Uterus (tissue), 4 donors: ENCODE measurements at places on chromosomes 12 and 14. TPM values are rescaled to one million over a fixed set of nuclear protein-coding genes. Genes with fewer than 3 reads are reported as not detected.
A peak's percentile ranks its signal among the peaks of the same experiment; 100 is the strongest.

Gene HOXC12
- total RNA-seq = not detected

Gene SIX4
- total RNA-seq = 3.8 TPM

Gene GXYLT1
- total RNA-seq = 12.9 TPM

Gene STON2
- total RNA-seq = 3.3 TPM

Gene KERA
- total RNA-seq = not detected

Gene MAP1LC3B2
- total RNA-seq = not detected

Gene ETNK1
- total RNA-seq = 16.7 TPM

Gene PUS7L
- 19.0 TPM for total RNA-seq

Gene KRT80
- not detected for total RNA-seq

Gene P2RX7
- total RNA-seq = 1.0 TPM

Gene SLCO1A2
- total RNA-seq = not detected

Gene SPX
- total RNA-seq = not detected

Gene PRIMA1
- total RNA-seq = 24.5 TPM

Gene IGF1
- 3.6 TPM for total RNA-seq

Gene OR4M1
- not detected for total RNA-seq

Gene KRT86
- total RNA-seq = not detected

GRCh38 chr14:75003250-75004027 lies 718 bp downstream of the EIF2B2 start:
- DNase-seq = no peak

- no peak for DNase-seq
These were observed 123.9 kb upstream of the CCDC198 start for GRCh38 chr14:57617510-57617909.

- no peak for DNase-seq
These were observed 99.3 kb upstream of the PTPRB start for GRCh38 chr12:70736351-70737133.

GRCh38 chr12:42977451-42978230 lies 388.1 kb upstream of the PRICKLE1 start:
- no peak for DNase-seq

DNA sequence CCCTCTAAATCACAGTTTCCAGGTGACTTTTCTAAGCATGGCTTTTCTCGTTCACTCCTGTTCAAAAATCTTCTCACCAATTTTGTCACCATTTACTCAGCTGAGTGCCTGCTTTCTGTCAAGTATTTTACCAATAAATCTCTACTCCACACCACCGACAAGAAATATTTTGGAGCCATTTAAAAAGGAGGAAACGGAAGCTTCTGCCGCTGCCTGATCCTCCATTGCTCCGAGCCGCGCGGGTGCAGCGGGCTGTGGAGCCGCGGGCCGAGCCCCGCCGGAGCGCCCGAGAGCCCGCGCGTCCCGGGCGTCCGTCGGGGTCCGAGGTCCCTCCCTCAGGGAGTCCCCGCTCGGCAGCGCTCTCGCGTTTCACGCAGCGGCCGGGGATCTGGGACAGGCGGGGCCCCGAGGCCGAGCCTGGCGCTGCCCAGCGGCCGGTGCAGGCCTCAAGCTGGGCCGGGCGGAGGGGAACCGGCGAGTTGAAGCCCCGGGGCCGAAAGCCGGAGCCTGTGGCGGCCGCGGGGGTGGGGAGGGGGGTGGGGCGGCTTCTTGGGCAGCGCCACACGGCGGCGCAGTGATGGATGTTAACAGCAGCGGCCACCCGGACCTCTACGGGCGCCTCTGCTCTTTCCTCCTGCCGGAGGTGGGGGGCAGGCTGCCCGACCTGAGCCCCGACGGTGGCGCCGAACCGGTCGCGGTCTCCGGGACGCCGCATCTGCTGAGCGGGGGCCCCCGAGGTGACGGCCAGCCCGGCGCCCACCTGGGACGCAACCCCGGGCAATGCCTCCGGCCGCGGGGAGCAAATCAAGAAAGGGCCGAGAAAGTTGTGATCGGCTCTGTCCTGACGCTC lies 1.1 kb upstream of the HEBP1 start:
- DNase-seq = peak; percentile 66

DNA sequence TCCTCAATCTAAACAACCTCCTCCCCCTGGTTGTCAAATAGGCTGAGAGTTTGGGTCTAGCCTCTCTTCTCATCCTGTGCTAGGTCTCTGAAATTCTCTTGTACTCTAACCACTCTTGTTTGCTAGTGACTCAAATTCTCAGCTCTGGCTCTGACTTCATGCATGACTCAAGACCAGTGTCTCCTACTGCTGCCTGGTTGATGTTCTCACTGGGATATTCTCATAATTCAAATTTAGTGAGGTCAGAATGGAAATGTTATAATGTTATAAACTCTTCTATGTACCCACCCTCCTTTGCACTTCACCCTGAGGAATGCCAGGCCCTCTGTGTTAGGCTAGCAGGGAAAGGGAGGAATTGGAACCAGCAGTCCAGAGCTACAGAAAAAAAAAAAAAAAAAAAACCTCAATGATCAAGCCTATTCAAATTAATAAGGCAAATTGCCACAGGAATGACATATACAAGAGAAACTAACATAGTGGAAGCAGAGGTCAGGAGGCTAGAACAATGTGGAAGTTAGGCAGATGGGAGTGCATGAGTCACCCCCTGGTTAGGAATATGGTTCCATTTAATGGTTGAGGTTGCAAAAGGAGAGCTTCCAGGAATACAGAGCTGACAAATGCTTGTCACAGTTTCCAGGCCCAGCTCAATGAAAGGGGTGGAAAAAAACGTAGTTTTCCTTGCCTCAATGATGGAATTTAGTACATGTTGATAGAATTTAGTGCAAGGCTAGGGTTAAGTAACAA lies 459.5 kb downstream of the RMST start:
- DNase-seq = no peak

- DNase-seq = no peak
These were observed 24.9 kb downstream of the NAV3 start for GRCh38 chr12:77855548-77855947.

- DNase-seq = no peak
These were observed 2.1 kb downstream of the KRT84 start for GRCh38 chr12:52383331-52383730.

GRCh38 chr12:109131154-109132050 lies 15.0 kb downstream of the ACACB start:
- DNase-seq = no peak

DNA sequence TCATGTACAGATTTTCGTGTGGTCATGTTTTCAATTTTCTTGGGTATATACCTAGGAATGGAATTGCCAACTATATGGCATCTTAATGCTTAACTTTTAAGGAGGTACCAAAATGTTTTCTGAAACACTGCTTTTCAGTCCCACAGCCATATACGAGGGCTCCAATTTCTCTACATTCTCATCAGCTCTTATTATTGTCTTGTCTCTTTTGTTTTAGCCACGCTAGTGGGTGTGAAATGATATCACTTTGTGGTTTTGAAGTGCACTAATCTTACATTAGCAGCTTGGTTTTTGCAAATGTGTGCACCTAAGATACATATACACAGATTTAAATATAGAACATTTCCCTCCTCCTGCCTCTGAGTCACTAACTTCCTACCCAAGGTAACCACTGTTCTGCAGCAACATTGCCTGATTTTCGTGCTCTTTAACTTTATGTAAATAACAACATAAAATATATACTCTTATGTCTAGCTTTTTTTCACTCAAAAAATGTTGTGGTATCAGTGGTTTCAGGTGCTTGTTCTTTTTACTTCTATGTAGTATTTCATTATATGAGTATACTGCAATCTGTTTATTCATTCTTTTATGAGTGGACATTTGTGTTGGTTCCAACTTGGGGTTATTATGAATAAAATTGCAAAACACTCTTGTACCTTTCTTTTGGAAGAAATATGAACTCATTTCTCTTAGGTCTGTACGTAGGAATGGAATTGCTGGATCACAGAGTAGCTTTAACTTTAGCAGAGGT lies 73.1 kb downstream of the ZFP36L1 start:
- no peak for DNase-seq

- no peak for DNase-seq
These were observed 62.5 kb upstream of the TSPAN8 start for GRCh38 chr12:71220260-71220659.

DNA sequence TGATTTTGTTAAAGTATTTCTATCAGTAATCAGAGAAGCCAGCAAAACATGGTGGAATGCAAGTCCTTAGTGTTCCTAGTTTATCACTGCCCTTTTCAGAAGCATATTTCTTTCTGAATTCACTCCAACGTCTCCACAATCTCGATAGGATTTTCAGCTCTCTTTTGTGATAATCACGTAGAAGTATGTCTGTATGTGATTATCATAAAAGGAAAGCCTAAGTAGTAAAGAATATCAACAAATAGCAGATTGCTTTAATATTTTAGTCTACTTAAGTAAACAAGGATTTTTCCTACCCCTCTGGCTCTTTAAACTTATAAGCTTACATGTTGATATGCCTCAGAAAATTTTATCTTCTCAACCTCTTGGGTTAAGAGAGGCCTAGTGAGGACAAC lies 147.4 kb upstream of the NUDT4 start:
- DNase-seq = no peak

DNA sequence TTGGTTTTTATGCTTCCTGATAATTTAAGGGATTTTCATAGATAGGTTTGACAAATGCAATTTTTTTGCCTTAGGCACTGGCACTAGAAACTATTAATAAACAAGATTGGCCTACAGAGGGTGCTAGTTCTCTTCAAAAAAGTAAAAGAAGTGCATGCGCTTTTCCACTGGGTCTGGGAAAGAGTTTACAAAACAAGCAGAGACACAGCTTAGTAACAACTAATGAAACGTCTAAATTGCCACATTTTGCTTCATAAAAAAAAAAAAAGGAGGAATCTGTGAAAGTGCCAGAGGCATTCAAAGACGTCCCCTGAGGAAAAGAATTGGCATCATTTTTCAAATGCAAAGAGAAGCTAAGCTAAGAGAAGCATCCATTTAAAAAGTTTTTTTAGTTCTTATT lies 58.3 kb upstream of the EEA1 start:
- DNase-seq = no peak

GRCh38 chr14:36939265-36939664 lies 233.1 kb downstream of the SLC25A21 start:
- no peak for DNase-seq

GRCh38 chr12:54282949-54283593 lies 2.5 kb downstream of the HNRNPA1 start:
- DNase-seq = no peak

DNA sequence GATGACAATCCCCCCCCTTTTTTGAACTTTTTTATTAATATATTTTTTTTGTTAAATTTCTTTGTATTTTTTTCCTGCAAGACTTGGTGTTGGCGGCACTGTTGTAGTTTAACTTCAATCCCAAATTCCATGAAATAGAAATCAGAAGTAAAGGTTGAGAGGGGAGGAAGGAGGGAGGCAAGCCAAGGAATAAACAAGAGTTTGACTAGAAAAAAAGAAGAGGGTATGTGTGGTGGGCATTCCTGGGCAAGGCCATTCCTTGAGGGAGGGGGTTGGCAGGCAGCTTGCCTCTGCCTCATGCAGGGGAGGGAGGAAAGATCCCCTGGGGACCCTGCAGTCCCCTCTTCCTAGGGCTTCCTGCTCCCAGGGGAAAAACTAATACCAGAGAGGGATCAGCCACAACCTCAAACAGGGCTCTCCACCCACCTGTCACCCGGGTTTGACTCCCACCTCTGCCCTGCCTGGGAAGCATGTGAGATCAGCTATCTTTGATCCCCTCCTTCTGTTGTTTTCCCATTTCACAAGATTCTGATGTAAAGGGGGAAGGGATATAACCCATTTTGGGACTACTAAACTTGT lies 519 bp upstream of the AP1G2 start:
- no peak for DNase-seq

DNA sequence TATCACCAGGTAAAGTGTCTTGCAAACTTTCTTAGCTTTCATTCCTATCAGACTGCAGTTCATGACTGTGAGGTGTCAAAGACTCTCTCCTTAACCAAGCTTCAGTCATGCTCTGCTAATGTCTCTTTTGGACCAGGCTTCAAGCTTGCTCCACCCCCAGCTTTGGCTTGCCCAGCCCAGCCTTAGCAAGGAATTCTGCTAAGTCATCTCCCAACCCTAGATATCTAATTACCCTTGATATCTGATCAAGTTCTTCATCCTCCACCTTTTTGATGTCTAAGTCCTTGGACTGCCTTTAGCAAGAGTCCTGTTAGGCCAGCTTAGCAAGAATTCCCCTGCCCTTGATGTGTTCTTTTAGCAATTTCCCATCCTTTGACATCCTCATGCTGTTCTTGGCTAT lies 108.9 kb upstream of the FGD4 start:
- DNase-seq = no peak

DNA sequence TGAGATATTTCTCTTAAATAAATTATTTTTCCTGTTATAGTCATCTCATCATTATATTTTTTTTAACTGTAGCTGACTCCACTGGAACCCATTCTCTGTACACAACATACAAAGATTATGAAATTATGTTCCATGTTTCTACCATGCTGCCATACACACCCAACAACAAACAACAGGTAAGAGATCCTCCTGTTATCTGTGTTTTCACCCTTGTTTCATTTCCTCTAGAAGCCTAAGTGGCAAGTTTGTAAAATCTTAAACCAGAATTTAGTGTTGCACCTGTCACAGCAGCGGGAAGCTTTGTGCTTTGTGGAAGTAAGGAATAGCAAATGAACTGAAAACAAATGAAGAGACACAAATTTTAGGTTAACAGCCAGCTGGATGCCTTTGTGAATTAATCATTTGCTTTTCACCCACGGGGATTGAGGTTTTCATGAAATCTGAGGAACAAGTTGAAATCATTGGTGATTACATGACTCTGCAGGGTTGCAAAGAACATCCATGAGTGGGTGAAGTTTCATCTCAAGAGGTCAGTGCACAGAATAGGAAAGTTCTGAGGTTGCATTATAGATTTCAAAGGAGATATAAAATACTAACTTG lies 273.9 kb upstream of the RGS6 start:
- DNase-seq = no peak

DNA sequence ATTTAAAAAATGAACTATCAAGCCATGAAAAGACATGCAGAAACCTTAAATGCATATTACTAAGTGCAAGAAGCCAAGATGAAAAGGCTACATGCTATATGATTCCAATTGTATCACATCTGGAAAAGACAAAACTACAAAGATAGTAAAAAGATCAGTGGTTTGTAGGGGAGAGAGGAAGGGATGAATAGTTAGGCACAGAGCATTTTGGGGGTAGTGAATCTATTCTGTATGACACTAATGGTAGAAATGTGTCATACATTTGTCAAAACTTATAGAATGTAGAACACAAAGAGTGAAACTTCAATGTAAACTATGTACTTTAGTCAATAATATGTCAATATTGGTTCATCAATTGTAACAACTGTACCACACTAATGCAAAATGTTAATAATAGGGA lies 20.8 kb downstream of the TXNDC16 start:
- DNase-seq = no peak

- no peak for DNase-seq
These were observed 170.9 kb upstream of the PTPRQ start for GRCh38 chr12:80273144-80273543.

DNA sequence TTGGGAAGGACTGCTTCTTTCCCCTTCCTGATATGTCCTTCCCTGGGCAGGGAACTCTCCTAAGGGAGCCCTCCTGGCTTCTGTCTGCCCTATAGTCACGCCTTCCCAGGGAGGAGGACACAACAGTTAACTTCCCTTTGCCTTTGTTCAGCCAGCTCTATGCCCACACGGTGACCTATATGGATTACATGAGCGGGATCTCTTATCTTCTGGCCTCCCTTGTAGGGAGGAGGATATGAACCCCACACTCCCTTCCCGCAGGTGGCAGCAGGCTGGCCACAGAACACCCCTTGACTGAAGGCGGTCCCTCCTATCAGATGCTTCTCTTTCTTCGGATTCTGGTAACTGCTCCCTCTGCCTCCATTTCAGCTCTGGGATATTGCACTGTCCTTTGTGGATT lies 135.6 kb upstream of the MAX start:
- DNase-seq = no peak
